ENCODE measurements at places on chromosomes 2 and 18.
A peak's percentile ranks its signal among the peaks of the same experiment; 100 is the strongest.

DNA sequence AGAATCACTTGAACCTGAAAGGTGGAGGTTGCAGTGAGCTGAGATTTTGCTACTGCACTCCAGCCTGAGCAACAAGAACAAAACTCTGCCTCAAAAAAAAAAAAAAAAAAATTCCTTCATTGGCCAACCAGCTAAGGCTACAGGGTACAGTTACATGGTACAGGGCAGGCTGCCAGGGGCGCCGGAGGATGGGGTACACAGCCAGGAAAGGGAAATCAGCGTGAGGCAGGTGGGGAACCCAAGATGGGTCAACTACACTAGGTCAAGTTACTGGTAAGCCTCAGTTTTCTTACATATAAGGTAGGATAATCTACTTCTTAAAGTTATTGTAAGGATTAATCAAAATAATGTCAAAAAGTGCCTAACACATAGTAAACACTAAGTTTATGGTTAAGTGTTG lies 142.6 kb upstream of the MSH6 start:
- no peak for DNase-seq

DNA sequence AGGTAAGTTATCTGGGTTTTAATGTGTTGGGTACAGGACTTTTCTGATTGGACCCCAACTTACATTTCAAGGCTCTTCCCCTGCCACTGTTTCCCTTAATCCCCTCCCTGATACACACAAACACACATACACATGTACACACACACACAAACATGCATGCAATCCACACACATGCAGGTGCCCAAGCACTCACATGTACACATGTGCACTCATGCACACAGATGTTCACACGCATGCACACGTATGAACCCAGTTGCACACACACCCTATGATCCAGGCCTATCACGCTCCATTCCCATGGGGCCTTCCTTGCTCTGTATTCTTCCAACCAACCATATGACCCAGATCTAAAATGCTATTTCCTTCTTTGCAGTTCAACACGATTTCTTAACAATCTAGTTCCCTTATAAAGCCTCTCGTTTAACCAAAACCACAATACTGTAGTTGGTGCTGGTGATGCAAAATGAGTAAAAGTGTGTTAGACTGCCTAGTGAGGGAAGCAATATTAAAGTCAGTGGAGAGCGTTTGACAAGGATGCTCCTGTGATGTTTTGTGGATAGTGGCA lies 11.1 kb downstream of the SERPINB8 start:
- DNase-seq: no peak

DNA sequence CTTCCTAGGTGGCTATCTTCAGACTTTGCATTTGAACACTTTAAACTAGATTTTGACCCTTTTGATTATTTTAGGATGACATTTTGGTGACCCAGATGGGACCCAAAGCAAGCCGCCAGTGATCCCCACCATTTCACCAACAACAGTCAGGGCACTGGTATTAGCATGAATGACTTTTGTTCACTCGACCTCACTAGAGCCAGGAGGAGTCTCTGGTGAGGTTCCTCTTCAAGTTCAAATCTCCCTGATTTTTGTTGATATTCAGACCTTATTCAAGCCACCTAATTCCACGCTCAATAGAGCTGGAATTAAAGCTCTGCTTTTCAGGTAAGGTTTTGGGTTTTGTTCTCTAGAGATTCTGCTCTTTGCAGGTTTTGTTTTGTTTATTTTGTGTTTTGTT lies 202.3 kb downstream of the MREG start:
- no peak for DNase-seq

DNA sequence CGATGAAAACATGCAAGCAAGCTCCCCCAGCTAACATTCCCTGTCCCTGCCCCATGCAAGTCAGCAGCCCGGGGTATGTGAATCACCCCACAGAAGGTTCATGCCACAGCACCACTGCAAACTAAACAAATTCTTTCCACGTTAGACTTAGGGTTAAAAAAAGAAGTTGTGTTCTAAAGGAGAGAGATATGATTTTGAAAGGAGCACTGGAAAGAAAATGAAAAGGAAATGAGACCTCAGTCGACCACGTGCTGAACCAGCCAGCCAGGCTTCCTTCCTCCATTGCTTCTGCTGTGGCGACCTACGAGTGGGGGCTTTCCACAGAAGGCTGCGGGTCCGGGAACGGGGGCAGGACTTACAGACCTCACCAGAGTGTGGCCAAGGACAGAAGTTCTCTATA lies 52.0 kb downstream of the ARL4C start:
- DNase-seq: no peak

DNA sequence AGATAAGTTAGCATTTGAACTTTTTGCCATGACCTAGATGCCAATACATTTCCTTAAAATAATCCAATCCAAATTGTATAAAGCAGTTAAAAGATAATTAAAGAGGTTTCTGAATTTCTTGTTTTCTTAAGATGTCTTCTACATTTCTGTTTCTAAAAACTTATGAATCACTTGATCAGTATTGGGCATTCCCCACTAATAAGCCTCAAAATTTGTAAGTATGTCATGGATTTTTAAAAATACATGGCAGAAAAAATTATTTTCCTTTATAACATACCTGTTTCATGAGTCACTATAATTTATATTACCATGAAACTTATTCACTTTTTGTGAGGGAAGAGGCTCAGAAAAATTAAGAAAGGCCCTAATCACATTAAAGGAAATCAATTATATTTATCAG lies 90.3 kb upstream of the TFPI start:
- no peak for DNase-seq

- no peak for DNase-seq
Observed at GRCh38 chr18:72419914-72420313, 124.2 kb downstream of the CBLN2 start.

DNA sequence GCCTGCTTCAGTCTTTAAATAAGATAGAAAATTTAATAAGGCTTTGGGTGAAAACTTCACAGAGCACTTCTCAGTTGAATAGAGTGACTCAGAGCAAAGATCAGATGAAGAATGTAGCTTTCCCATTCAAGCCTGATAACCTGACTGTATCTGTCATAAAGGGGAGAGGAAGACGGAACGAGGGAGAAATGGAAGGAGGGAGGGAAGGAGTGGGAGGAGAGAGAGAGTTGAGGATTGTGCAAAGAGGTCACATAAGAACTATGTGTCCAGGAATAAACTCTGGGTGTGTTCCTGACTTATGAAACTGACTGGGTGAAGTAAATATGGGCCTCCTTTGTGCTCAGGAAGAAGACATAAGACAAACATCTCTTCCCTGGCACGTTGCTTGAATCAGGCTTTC lies 385.5 kb downstream of the LPIN1 start:
- DNase-seq: no peak

- DNase-seq: no peak
Observed at GRCh38 chr2:236642584-236643291, 73.1 kb downstream of the ACKR3 start.

GRCh38 chr2:85989288-85989865 lies 100.6 kb upstream of the ST3GAL5 start:
- DNase-seq: no peak

DNA sequence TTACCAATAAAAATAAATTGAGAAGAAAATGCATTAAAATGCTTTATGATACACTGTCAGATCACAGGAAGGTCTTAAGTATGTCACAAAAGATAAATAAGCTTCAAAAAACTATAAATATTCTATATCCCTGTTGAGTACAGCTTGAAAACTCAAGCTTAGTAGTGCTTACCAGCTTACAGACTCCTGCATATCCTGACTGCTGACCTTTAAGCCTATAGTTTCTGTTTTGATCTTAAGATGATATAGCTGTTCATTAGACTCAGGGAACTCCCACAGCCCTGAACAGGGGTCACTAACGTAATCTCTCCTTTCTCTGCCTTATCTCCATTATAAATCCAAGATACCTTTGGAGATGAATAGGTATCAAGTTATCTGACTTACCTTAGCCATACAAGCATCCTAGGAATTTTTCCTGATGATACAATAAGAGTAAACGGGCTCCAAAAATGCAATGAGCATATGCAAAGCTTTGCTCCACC lies 93.7 kb upstream of the RBBP8 start:
- DNase-seq: no peak

GRCh38 chr2:148720501-148721001 lies 76.0 kb downstream of the EPC2 start:
- peak; percentile 3 for DNase-seq

DNA sequence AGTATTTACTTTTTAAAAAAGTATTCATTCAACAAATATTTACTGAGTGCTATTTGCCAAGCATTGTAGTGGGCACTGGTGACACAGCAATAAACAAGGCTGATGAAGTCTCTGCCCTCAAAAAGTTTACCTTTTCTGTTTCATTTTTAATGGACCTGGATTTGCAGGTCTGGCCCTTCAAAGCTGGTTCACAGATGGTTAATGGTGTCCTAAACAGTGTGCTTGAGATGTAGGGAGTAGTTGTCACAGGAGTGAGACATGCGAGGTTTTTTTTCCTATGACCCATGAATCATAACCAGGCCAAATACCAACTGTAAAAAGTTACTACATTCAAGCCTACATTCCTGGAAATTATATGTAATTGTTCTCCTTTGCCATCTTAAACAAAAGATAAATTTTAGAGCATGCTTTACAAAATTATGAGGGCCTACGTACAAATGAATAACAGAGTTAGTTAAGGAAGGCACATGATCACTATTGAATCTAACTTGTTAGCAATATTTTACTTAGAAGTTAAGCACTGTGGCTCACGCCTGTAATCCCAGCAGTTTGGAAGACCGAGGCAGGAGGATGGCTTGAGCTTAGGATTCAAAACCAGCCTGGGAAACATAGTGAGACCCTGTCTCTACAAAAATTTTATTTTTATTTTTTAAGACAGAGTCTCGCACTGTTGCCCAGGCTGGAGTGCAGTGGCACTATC lies 223.9 kb downstream of the MBD5 start:
- no peak for DNase-seq
